ENCODE measurements at places on chromosomes 1 and 21.

DNA sequence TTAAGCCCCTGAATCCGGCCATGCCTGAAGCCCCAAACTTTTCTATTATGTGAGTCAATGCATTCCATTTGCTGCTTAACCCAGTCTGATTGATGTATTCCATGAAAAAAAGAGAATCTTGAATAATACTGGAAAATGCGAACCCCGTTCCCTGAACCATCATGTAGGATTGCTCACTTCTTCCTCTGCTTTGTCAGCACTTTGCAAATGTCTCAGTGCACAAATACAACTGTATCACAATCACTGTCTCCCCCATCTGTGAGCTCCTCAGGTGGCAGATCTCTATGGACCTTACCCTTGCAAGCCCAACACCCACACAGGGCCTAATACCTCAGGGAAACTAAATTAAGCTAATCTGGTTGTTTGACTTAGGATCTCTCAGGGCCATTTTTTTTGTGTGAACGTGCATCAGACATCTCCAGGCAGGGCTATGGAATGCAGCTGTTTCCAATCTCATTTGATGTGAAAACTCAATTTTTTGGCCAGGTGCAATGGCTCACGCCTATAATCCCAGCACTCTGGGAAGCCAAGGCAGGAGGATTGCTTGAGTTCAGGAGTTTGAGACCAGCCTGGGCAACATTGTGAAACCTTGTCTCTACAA, 2.1 kb upstream of the RCAN3 start:
- DNase-seq, result no peak

DNA sequence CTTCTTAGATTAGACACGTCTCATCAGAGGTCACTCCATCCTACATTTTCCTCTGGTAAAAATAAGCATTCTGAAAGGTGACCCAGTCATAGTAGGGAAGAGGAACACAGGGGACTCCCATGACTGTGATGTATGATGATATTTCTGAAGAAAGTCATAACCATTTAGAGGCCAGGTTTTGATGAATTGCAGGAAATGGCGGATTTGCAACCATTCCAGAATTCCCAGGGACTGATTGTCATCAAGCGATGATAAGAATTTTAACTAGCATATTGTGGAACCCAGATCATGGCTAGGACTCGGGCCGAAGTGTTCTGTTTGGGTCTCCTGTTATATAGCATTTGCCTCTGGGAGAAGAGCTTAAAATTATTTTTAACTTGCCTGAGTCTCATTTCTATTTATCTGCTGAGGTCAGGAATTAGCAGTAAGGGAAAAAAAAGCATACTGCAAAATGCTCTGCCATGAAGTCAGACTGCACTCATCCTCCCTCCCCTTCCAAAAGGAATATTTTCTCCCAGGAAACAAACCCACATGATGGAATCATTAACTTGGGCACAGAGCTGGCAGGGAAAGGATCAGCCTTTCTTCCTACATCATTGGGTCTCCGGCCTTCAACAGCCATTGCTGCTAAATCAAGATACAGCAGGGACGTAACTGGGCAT, 286.7 kb downstream of the HLX start:
- DNase-seq, result no peak

DNA sequence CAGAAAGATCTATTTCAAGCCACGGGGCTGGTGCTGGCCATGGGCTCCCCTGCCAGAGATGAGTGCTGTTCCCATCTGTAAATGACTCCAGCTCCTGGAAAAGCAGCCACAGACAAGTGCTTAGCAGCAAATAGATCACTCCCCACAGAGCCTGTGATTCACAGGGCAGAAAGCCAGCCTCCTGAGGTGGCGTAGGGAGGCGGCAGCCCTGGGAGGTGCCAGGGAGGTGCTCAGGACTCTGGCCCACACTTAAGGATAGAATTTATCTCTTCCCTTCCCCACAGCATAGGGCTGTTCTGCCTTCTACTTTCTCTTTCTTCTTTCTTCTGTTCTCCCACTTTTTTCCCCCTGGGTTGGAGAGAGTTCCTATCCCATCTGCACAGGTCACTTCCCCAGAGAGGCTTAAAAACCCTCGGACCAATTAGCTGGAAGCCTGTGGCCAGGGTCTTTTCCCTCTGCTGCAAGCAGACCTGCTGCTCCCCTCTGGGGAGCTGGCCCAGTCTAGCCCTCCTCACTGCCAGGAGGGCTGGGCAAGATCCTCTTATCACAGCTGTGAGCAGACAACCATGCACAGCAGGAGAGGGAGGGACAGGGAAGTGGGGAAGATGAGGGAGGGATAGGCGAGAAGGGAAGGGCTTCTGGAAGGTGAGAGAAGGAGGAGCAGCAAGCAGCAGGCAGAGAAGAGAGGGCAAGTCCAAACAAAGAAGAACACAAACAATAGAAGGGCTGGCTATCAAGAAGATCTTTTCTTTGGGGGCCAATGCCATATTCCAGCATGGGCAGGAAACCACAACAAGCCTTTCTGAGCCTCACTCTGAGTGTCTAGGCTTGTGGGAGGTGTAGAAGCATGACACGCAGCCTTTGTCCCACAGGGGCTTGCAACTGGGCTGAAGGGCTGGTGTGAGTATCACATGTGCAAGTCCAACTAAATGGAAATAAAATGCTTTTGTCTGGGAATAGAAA, 41.0 kb downstream of the KCND3 start:
- DNase-seq, result no peak

DNA sequence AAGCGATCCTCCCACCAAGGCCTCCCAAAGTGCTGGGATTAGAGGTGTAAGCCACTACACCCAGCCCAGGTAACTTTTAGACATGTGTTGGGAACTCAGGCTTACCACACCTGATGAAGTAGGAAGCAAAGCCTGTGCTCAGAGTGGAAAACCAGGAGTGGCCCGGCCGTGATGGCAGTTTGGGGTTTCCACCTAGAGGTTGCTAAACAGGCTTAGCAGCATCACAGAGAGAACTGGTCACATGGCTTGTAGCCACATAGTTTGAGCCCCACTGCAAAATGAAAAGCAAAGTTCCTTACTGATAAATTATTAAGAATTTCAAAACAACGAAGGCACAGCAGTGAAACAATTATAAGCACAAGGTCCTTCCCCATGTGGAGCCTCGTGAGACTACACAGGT, 142.6 kb upstream of the CXADR start:
- DNase-seq, result no peak

GRCh38 chr1:4010284-4010683, 110.2 kb upstream of the C1orf174 start:
- DNase-seq, result no peak

DNA sequence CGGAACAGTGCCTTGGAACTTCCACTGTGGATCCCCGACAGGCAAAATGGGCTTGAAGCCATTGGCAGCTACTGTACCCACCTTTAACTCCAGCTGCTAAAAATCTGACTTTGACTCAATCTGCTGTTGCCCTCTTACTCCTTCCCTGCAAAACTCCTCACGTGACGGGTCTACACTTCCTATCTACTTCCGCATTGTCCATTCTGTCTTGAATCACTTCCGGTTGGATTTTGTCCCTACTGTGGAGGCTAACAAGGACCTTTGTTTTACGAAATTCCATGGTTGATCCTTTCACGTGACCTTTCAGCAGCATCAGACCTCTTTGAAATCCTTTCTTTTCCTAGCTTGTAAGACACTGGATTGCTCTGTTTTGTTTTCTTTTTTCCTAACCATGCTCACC, 268.4 kb downstream of the PRDM2 start:
- DNase-seq, result no peak

DNA sequence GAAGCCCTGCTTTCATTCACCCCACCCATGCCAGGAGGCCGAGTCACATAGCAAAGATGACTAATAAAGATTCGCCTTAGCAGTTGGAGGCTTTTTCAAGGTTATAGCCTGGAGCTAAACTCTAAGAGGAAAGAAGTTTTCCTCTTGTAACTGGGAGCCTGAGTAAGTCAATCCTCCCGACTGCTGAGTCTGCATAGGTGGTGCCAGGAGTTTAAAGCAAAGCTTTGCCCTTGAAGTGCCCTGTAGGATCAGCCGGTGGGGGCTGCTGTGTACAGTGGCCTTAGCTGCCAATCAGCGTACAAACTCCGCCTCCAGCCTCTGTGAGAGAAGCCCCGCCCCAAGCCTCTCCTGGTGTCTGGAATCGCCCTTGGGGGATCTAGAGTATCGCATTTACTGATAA, 147.5 kb upstream of the SPATA6 start:
- DNase-seq, result no peak

DNA sequence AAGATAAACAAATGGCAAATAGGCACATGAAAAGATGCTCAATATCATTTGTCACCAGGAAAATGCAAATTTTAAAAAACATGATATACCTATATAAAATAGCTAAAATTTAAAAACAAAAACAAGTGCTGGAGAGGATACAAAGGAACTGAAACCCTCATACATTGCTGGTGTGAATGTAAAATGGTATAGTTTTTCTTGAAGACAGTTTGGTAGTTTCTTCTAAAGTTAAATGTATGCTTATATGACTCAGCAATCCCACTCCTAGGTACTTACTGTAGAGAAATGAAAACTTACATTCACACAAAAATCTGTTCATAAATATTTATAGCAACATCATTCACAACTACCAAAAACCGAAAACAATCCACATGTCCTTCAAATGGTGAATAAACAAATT, 11.2 kb downstream of the TAF12 start:
- DNase-seq, result no peak

DNA sequence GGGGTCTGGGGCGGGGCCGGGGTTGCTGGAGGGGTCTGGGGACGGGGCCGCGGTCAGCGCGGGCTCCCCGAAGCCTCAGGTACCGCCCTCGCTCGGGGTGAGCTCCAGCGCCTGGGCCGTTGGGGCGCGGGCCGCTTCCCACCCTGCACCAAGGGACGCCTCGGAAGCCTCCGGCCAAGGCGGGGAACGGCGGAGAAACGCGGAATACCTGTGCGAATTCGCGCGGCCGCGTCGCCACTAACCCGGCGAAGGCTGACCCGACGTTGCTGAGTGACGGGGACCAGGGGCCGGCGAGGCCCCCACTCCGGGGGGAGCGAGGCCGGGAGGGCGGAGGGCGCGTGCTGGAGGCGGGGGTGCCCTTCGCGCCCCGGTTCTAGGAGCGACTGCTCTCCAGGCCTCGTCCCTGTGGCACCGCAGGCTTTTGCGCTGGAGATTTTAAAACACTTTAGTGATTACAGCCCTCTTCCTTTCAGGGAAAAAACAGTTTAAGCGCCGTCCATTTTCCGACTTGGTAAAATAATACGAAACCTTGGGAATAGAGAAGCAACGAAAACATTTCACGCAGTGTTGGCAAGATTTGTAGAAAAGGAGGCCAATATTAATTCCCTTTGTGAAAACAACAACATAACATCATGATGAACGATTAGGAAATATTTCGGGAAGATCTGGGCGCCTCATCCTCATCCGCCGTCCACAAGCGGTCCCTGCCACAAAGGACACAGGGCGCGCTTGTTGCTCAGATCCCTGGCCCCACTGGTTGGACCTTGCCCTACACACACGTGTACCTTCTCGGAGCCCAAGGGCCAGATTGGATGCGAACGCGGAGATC, 971 bp upstream of the GNG4 start:
- no peak for DNase-seq

DNA sequence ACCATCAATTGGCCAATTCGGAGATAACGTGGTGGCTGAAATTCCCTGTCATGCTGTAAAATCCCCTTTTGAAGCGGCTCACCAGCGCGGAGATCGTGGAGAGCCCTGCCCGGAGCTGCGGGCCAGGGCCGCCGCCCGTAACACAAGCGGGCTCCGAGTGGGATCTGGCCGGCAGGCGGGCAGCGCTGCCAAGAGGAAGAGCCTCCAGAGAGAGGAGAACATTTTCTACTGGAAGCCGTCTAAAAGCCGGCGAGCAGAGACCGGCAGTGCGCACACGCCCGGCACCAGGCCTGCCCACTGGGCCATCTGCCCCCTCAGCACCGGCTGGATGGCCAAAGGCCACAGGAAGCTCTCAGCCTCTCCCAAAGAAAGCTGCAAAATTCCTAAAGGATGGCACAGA, 15.5 kb downstream of the SSBP3 start:
- no peak for DNase-seq

DNA sequence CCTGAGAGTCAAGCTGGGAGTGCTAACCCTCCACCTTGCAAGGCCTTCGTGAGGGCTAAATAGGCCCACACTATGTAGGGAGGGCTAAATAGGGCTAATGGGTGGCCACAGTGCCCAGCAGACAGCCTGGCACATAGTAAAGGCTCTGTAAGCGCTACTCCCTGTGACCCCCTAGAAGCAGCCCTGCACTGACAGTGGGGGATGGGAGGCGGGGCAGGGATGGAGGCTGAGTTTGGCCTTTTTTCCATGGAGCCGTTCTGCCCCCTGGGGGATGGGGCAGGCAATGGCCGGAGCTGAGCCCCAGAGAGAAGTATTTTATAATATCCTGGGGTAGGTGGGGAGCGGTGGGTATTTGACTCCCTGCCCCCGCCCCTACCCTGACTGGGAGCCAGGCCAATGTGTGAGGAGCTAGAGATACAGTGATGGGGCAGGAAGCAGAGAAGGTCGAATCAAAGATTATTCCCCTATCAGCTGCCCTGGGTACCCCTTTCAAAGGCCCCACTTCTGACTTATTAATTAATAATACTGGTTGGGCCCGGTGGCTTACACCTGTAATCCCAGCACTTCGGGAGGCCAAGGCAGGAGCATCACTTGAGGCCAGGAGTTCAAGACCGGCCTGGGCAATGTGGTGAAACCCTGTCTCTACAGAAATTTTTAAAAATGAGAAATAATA, 42.3 kb downstream of the LACTBL1 start:
- DNase-seq, result peak; percentile 90

GRCh38 chr21:34946385-34946840, 102.7 kb downstream of the RUNX1 start:
- no peak for DNase-seq

DNA sequence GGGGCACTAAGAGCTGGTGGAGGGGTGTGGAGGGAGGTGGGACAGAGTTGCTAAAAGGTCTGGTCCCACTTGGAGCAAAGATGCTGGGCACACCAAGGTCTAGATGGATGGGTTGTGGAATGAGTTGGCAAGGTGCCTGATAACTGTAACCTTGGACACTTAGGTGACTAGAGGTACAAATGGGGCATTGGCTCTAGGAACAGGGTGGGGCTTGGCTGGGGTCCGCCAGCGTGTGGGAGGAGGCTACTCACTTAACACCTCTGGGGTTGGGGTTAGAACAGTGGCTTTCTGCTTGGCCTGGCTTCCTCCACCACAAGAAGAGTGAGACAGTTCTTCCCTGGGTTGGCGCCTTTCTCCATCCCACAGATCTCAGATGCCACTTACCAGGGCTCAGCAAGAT, 17.2 kb downstream of the KCNA2 start:
- DNase-seq, result no peak

DNA sequence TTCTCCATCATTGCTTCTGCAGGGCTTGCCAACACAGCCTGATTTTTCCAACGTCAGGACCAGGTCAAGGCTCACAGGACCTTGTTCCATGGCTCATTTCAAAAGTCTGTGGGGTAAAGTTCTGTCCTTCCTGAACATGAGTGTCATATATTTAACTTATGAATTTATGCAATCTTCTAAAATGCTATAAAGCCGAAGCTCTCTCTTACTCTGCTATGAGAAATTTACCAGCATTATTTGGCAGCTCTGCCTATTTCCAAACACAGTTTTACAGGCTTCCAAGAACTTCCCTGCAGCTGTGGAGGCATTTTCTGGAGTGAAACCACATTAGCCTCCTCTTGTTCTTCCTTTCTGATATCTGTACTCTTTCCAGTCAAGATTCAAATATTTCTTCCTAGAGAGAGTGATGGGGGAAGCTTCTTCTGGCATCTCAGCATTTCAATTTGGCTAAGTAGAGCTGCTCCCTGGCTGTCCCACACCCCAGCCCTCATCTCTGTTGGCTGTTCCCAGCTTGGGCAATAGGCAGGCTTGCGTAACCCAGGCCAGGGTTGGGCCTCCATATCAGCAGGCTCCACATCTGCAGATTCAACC, 15.6 kb upstream of the HMGCS2 start:
- no peak for DNase-seq

- no peak for DNase-seq
Measured at GRCh38 chr1:174008269-174008668, 13.9 kb downstream of the RC3H1 start.

GRCh38 chr1:5597991-5598823, 394.0 kb downstream of the NPHP4 start:
- DNase-seq, result no peak
